Stimulated activated CD4-positive, alpha-beta T cell treated with anti-CD3 and anti-CD28 coated beads, Interleukin-15, amount 100 ng/mL, for 24 hours (primary cell): ENCODE measurements at places on chromosomes 13 and 19.

GRCh38 chr19:4929186-4929585, 19.9 kb downstream of the UHRF1 start:
- DNase-seq, result no peak

DNA sequence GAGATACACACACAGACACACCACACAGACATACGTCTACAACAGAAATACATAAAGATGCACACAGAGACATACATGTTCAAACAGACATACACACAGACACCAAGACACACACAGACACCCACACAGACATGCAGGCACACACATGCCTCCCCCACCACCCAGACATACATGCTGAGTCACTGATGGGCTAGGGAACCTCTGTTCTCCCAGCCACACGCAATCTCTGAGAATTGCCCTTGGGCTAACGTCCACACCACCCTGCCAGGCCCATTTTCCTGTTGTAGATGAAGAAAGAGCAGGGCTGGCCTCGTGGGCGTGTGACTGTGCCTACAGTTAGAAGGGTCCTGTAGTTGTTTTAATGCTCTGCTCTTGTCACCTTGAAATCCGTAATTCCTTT, 261.9 kb downstream of the KCNRG start:
- no peak for DNase-seq

DNA sequence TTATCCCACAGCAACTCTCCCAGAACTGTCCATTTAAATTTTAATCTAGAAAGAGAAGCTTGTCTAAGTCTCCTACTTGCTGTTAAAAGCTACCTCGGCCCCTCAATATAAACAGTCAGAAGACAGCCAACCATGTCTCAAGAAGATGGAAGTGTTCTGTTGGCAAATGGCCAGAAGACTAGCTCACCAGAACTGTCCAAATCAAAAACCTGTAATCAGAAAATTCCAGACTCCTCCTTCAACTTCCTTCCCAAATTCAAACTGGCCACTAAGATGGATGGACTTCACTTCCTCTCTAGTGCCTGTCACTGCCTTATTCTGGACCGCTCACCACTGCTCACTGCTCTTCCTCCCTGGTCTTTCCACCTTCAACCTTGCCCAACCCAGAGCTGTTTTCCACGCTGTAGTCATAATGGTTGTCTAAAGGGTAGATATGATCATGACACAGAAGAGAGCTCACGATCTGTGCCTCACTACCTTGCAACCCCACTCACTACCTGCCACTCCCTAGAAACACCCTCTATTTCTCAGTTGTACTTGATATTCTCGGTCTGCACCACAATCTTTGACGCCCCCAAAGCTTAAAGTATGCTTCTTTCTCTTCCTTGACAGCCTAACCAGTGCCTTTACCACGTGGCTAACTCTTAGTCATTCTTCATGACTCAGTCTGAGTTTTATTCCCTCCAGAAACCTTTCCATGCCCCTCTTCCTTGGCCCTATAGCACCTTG, 9.2 kb downstream of the FGF14 start:
- peak; percentile 41 for DNase-seq

- DNase-seq, result peak; percentile 38
Observed at GRCh38 chr19:12868540-12869112, 12.6 kb downstream of the DNASE2 start.

DNA sequence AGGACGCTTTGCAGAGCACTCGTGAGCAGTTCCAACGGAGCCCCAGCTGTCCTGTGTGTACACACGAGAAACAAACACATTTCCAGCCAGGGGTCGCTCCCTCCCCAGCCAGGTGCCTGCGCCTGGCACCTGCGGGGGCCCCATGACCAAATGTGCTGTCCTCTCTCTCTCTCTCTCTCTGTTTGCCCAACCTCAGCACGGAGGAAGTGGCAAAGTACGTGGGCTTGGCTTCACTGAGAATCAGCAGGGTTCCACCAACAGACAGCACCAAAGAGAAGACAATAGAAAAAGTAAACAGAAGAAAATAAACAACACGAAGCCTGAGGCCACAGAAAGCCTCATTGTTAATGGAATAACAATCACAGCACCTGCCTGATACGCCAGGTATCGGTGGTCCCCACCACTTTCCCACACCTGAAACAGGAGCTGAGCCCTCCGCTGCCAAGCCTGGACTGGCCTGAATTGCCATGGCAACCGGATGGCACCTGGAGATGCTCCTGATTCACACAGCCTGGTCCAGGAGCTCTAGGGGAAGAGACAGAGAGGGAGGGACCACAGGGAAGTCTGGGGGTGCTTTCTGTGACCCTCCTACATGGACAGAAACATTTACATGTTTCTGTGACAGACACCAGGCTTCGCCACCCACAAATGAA, 103.9 kb upstream of the CACNA1A start:
- DNase-seq, result no peak

DNA sequence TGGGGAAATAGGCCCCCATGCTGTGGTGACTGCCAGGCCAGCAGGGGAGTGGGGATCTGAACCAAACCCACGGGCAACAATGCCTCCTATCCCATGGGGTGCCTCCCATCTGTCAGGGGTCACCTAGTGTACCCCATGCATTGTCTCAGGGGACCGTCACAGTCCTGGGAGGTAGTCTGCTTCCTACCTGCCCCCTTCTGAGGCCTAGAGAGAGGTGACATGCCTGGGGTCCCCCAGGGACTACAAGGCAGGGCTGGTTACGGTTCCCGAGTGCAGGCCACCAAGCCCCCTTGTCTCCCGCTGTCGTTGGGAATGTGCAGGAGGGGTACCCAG, 11.1 kb downstream of the NDUFB7 start:
- no peak for DNase-seq

GRCh38 chr13:102993348-102993747, 72.9 kb downstream of the SLC10A2 start:
- DNase-seq, result no peak

DNA sequence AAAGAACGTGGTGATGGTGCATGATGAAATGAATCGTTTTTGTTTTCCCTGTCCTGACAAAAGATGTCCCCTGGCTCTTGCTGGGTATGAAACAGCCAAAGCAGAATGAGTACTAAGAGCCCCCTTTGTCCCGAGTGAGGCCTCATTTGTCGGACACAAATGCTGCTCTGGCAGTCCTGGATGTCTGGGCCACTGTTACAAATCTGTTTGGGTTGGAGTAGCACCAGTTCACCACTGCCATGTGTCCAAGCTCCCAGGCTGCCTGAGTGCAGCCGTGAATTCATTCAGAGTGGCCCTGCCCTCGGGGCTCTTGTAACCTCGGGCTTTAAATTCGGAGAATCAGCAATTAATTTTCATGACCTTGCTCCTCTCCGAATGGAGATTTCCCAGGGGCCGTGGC, 182.4 kb downstream of the NUFIP1 start:
- no peak for DNase-seq

- DNase-seq, result no peak
Observed at GRCh38 chr13:38897521-38897920, 93.1 kb downstream of the STOML3 start.

- no peak for DNase-seq
Observed at GRCh38 chr19:5605362-5605761, 17.2 kb downstream of the SAFB2 start.

DNA sequence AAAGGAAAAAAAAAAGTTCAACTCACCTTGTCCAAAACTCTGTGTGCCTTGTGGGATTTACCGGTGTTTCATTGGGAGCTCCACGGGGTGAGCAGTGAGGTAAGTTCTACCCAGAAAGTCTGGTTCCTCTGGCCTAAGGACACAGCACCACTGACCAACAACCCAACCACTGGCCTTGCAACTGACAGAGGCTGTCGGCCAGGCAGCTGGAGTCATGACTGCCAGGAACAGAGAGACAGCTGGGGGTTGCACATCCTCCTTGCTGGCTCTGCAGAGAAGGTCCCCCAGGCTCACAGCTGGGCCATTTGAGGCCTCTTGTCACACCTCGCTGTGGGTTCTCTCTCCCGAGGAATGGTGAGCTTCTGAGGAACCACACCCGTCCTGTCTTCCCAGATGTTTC, 59.5 kb downstream of the ANKRD10 start:
- DNase-seq, result no peak

DNA sequence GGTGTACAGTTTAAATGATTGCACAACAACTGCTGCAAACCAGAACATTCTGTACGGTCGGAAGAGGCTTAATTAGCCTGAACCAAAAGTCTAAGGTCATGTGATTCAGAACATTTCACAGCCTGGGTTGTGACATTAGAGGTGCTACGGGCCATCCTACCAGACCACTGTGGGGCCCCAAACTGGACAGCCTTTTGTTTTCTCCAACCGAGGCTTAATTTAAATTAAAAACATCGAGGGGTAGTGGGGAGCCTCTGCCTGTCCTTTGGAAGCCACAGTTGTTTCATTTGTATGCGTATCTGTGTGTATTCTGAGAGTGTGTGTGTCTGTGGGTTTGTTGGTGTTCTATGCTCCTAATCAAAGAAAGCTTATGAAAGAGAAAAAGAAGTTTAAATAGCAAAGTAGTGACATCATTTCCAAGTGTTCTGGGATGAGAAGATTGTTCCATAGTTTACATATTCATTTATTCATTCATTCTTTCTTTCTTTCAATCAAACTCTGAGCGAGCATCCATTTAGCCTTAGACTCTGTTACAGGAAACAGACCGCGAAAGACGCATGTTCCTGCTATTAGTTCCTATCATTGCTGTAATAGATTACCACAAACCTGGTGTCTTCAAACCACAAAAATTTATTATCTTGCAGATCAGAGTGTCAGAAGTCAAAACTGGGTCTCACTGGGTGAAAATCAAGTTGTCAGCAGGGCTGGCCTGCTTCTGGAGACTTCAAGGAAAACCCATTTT, 444.8 kb downstream of the FOXO1 start:
- DNase-seq, result peak; percentile 55

- peak; percentile 65 for DNase-seq
Observed at GRCh38 chr19:1767464-1767933, 14.2 kb downstream of the ONECUT3 start.

GRCh38 chr19:19366434-19367396, 38.8 kb upstream of the GATAD2A start:
- DNase-seq, result peak; percentile 79

- no peak for DNase-seq
Observed at GRCh38 chr13:37587236-37587635, 11.3 kb downstream of the POSTN start.

GRCh38 chr13:108911807-108912206, 282.4 kb downstream of the MYO16 start:
- DNase-seq, result no peak

DNA sequence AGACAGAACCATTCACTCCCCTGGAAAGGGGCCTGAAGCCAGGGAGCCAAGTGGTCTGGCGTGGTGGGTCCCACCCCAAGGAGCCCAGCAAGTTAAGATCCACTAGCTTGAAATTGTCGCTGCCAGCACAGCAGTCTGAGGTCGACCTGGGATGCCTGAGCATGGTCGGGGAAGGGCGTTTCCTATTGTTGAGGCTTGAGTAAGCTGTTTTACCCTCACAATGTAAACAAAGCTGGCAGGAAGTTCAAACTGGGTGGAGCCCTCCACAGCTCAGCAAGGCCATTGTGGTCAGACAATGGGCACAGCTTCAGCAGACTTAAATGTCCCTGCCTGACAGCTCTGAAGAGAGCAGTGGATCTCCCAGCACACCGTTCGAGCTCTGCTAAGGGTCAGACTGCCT, 195.6 kb upstream of the DACH1 start:
- no peak for DNase-seq
